ENCODE measurements at places on chromosomes 11 and 22. TPM values are rescaled to one million over a fixed set of nuclear protein-coding genes. Genes with fewer than 3 reads are reported as not detected.

The PLEKHA7 gene
- total RNA-seq, result 21.4 TPM

The OR1S1 gene
- not detected for total RNA-seq

The EFCAB6 gene
- 0.70 TPM for total RNA-seq

The SLC5A12 gene
- not detected for total RNA-seq

The C22orf42 gene
- not detected for total RNA-seq

The NAV2 gene
- 19.5 TPM for total RNA-seq
